Tibial nerve (tissue), 4 donors: ENCODE measurements at places on chromosomes 2 and 18.

DNA sequence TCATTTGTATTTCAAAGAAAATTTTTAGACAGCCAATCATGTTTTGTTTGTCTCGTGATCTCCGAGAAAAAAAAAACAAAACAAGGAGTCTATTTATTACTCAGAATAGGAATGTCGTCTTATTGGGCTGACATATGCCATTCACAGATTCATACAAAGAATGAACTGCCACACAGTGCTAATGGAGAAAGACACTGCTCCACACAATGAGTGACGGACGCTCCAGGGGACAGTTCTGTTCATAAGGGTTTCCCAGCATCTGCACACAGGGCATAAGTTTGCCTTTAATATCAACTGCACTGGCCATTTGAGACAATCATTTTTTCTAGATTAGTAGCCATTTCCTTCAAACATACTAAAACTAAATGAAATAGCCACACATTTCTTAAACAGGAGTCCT is 3.4 kb downstream of the SERTAD2 start:
- H3K36me3 ChIP-seq, result no peaks in the 10 kb centered on the region
- no peaks in the 10 kb centered on the region for H3K27me3 ChIP-seq
- no peak overlapping the region for H3K4me3 ChIP-seq
- DNase-seq, result no peak
- H3K27ac ChIP-seq, result peak overlapping the region; percentile 74

DNA sequence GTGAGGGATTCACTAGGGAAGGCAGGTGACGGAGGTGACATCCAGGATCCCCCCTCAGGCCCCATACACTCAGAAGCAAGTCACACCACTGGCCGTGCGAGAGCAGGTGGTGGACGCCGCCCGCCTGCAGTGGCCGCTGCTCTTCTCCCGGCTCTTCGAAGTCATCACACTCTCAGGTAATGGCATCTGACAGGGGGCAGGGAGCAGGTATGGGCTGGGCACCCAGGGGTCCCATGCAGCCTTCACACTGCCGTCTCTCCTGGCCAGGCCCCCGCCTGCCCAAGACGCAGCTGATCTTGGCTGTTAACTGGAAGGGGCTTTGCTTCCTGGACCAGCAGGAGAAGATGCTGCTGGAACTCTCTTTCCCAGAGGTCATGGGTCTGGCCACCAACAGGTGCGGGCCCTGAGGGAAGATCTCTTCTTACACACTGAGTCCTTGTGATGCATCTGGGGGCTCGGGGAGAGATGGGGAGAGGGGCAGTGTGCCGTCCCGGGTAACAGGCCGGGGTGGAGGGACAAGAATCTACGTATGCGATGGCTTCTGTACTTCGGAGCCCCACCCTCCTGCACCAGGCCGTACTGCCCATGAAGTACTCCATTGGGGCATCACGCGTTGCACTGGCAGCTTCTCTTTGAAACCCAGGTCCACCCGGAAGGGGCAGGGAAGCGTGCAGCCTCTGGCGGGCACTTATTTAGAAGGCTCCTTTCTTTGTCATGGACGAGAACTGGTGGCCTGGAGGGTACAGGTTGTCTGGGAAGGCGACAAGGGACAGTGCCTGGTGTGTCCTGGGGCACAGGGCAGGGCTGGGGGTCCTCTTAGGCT is 18.8 kb upstream of the GPR17 start:
- no peaks in the 10 kb centered on the region for H3K27me3 ChIP-seq
- H3K36me3 ChIP-seq, result no peaks in the 10 kb centered on the region
- H3K4me1 ChIP-seq, result peaks cover 11% of the 10 kb centered on the region
- H3K4me3 ChIP-seq, result no peak overlapping the region
- DNase-seq, result no peak

DNA sequence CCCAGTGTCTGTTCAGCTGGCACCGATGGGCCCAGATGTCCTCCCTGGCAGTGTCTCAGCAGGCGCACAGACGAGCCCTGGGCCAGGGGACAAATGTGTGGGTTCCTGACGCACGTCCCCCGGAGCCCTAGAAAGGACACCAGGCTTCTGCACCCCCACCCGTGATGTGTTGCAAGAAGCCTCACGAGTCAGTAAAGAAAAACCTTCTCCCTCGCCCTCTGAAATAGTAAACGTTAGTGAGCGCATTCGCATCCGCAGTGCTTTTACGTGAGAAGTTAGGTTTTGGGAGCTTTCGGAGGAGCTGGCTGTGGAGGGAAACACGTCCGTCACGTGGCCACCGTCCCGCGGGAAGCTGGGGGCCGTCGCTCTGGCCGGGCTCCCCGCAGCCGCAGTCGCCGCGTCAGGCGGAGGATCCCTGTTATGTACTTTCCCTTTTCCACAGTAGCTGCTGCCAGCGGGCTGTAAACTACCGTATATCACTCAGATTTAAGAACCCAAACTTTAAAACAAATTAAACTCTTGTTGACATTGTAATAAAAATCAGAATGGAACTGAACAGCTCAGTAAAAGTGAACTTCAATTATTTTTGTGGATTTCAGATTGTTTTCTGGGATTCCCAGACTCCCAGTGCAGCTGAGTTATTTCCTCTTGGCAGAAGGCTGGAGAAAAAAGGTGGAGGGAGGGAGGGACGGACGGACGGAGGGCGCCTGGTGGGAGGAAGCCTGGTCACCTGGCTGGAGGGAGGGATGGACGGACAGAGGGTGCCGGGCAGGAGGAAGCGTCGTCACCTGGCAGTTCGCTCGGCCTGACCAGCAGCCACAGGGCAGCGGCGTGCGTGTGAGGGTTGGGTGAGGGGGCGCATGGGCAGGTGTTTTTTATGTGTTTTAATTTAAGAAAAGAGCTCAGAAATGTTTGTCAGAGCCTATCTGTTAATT is 112.1 kb downstream of the NFATC1 start:
- H3K27me3 ChIP-seq, result no peaks in the 10 kb centered on the region
- peak; percentile 73 for DNase-seq
- H3K36me3 ChIP-seq, result peaks cover 31% of the 10 kb centered on the region
- peaks cover 36% of the 10 kb centered on the region for H3K4me1 ChIP-seq
- H3K4me3 ChIP-seq, result peak overlapping the region; percentile 43
- H3K27ac ChIP-seq, result peak overlapping the region; percentile 58

GRCh38 chr18:8705238-8705960 is at the start of gene MTCL1:
Gene MTCL1 (plus strand): TSS chr18:8705556. CDS start chr18:8705661, 105 bp downstream.
- no peaks in the 10 kb centered on the region for H3K36me3 ChIP-seq
- peak within 1 kb of the TSS; percentile 83 for H3K27ac ChIP-seq
- peak within 1 kb of the TSS; percentile 80 for H3K4me3 ChIP-seq
- no peak for DNase-seq

DNA sequence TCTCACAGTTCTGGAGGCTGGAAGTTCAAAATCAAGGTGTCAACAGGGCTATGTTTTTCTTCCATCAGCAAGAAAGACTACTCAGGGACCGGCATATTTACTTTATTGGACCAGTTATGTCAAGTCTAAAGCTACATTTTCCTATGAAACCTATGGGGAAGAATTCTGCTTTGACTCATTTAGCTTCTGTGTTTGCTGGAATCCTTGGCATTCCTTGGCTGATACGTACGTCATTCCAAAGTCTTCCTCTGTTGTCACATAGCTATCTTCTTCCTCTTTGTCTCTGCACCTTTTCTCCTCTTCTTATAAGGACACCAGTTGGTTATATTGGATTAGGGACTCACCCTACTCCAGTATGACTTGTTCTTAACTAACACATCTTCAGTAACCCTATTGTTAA is 137.4 kb upstream of the FBXO11 start:
- no peak for DNase-seq
- H3K4me1 ChIP-seq, result no peaks in the 10 kb centered on the region
- H3K27ac ChIP-seq, result no peak overlapping the region
- H3K4me3 ChIP-seq, result no peak overlapping the region
